ENCODE measurements at places on chromosomes 1 and 21.

DNA sequence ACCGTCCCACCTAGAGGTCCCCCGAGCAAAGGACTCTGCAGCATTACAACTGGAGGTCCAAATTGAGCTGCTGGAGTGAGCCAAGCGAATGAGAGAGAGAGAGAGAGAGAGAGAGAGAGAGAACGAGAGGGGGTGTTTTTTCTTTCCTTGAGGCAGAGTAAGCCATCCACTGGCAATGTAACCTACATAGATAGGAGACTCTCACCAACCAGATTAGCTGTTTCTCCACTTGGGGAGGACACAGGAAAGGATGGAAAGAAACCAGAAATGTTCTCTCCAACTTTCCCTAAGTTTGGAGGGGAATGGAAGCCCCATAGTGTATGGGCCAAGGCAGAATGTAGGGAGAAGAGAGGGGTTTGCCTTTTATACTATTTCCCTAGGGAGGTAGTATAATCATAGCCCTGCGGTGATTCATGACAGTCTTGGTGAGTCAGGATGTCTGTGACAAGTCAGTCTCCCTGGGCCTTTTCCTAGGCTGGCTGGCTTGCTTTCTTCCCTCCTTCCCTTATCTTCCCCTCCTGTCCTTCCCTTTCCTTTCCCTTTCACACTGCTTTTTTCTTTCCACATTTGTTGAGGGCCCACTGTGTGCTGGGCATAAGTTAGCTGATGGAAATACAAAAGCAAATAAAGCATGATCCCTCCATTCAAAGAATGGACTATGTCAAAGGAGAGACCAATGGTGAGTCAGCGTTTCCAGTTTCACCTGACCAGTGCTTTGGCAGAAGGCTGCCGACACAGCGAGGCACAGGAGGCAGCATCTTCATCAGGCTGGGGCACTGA is 7.1 kb downstream of the FNDC7 start:
- DNase-seq = no peak

DNA sequence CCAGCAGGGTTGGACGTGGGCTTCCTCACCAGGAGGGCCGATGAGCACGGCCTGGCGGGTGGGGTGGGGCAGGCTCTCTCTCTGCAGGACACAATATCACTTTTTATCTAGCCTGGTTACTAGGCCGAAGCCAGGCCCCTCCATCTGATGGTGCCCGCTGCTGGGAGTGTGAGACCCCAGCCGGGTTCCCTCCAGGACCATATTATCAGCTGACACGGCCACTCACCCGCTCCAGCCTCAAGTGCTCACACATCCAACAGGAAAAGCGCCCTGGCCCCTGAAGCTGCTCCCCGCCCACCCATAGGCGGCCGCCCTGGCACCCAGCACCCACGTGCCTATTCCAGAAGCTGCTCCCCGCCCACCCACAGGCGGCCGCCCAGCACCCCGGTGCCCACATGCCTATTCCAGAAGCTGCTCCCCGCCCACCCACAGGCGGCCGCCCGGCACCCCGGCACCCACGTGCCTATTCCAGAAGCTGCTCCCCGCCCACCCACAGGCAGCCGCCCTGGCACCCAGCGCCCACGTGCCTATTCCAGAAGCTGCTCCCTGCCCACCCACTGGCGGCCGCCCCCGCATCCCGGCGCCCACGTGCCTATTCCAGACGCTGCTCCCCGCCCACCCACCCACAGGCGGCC is 5.0 kb downstream of the SLC19A1 start:
- DNase-seq = no peak

DNA sequence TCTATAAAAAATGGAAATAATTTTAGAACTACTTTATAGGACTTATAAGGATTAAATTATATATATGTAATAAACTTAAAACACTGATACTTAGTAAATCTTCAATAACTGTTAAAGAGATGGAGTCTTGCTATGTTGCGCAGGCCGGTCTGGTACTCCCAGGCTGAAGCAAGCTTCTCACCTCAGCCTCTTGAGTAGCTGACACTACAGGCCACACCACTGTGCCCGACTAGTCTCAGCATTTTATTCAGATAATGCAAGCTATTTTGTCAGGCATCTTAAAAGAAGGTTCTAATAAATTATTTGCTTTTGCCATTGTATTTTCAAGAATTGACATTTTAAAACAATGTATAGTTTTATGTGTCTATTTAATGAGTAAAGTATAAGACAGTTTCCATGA is 20.8 kb downstream of the CNST start:
- no peak for DNase-seq

DNA sequence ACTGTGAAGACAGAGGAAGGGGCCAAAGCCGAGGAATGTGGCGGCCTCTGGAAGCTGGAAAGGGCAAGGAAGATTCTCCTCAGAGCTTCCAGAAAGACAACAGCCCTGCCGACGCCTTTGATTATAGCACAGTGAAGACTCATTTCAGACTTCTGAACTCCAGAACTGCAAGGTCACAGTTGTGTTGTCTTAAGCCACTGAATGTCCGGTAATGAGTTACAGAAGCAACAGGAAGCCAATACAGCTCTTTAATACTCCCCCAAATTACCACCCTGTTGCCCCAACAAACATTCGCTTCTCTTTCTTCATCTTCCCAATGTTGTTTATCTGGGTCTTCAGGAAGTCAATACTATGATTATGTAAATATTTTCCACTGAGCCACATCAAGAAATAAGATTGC is 44.0 kb downstream of the ETS2 start:
- no peak for DNase-seq

GRCh38 chr1:110089561-110090275 is 19.2 kb upstream of the ALX3 start:
- no peak for DNase-seq

DNA sequence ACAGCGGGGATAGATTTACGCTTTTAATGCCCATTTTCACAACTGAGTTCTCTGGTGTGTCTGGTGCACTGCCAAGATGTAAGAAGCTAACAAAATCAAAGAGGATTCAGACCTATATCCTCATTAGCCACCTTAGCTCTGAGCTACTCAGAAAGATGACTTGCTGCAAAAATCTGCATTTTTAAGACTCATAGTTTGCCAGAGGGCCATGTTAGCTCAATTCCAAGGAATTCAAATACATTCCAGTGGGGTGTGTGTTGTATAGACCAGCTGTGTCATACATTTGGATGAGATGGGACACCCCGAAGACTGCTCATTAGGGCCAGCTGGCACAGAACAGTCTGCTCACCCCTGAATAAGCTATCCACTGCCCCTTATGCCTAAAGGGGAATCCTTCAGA is 8.9 kb downstream of the DENND2D start:
- no peak for DNase-seq

GRCh38 chr1:27099135-27099586 is 55.8 kb downstream of the SLC9A1 start:
- peak; percentile 66 for DNase-seq

Measured in brain (organoid and tissue), 16 donors.